ENCODE measurements at places on chromosomes 2 and 18.

DNA sequence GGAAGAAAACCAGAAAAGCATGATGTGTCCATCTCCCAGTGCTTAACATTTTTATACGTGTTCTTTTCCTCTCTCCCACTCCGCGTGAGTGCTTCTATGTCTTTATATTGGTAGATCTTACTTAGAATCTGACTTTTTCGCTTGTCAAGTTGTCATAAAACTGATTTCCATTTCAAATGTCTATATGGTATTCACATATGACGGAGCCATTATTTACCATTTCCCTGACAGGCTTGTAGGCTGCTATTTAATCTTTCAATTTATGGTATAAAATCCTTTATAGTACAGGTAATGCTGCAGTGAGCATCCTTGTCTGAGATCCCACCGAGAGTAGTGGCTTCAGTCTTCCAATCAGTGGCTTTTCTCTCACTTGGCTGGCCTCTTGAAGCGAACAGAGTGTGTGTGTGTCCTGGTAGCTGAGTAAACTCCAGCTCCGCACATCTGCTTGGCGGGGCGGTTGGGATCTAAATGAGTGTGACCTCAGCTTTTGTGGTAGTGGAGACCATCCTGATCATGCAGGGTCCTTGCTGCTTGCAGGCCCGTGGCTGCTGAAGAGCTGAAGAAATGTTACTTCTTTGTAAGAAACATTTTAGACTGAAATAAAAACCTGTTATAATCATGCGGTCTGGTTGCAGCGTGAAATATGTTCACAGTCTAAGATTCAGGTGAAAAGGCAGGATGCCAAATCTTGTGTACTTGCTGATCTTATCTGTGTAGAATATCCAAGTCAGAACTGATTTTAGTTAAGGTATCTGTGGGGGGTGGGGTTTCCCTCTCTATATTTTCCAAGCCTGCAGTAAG is 40.2 kb downstream of the INPP4A start:
- DNase-seq: no peak

DNA sequence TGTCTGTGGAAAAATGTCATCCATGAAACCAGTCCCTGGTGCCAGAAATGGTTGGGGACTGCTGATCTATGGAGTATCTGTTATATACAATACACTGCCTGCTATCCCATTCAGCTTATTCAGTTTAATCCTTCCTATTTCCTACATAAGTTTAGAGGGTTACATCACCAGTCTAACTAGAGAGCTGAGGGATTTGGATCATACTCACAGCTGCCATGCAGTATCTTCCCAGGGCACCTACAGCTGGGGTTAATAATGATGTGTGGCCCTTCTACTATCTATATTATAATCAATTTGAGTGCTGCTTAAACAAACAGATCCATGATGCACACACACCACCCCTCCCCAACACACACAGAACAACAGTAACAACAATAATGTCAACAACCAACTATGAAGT is 524.0 kb downstream of the LRRTM4 start:
- no peak for DNase-seq

DNA sequence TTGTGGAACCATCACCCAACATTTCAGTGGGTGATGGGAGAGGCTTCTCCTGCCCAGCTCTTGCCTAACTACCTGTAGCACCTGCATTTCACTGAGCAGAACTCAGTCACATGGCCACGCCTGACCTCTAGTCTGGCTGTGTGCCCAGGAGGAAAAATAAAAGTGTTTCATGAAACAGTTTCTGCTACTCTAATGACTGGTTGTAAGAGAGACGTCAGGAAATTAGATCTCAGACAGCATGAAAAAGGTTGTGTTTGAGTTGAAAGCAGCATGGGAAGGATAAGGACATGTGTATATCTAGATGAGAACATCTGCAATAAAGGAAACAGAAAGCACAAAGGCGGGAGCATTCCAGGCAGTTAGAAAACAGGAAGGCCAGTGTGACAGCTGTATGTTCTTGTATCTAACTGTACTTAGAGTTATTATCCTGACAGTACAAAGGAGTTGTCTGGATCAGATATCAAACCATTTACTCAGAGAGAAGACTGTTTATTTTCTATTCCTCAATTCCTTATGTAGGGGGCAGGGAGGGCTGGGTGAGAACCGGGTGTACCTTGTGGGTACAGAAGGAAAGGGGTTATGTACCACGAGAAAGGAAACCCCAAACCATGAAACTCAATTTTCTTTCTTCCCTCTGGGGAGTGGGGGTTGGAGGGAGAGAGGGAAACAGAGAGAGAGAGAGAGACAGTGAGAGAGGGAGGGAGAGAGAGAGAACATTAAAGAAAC is 307.4 kb upstream of the VWC2L start:
- no peak for DNase-seq

GRCh38 chr18:76528477-76529432 is 33.7 kb upstream of the ZNF516 start:
- peak; percentile 34 for DNase-seq

DNA sequence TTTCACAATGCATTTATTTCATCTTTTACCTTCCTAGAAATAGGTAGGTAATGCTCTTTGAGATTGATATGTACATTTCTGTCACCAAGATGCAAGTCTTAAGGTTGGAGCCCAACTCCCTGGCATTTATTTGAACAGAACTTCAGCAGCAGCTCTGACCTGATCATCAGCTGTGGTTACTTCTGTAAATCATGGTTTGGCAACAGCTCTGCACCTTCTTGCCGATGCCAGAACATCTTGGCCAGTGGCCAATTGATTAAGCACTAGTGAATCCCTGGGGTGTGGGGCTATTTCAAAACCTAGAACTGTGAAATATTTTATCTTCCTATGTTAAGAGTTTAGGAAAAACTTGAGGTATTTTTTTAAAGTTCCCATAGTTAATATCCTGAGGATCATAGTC is 124.8 kb upstream of the NYAP2 start:
- DNase-seq: peak; percentile 10

DNA sequence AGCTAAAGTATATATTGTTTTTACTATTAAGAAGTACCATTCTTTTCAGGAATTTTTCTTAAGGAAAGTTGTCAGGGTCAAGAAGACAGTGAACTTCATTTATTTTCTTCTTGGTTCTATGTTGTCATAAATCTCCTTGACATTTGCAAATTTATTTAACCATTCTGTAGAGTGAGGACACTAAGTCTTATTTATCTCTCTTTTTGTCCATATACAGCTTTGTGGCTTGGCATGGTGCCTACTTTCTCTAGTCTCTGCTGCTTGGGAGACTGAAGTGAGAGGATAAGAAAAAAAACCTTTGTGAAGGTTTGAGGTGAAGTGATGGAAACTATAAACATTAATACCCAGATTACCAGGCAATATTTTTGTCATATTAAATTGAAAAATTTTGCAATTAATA is 1389.4 kb downstream of the SUCLG1 start:
- DNase-seq: no peak

DNA sequence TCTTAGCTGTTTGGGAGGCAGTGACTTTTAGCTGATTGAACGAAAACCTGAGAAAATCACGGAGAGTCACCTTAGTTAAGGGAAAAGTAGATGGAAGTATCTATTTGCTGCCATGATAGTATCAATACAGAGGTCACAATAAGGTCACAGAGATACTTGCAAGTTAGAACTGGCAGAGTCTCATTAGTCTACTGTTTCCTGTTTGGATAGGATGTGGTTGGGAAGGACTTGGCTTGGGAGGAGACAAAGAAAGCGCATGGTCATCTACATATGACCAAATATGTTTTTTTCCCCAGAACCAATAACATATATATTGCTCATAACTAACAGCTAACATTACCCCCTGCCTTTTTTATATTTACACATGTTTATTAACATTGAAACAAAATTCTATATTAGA is 78.4 kb upstream of the AQP4 start:
- DNase-seq: no peak

DNA sequence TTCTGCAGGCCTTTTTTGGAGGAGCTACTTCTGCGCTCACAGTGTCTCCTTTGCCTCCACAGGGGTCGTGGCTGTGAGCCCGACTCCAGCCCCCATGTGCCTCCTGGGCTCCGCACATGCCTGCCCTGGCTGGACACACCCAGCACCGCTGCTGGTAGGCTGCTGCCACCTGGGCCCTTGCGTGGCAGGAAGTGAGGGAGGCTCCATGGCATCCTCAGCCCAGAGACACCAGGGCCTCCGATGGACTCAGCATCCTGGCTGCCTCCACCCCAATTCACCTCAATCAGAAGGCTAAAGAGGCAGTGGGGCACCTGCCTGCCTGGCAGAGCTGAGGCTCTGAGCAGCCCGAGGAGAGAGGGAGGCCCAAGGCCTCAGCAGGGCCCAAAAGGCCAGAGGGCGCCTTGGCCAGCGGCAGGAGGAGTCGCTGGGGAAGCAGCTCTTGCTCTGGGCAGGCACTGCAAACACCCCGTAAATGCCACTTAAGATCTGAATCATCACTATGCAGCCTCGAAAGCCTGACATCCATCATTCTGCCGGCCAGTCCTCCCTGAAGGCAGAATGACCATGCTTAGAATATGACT is 68.3 kb upstream of the OTOS start:
- DNase-seq: no peak

GRCh38 chr2:237154884-237155851 is 69.5 kb downstream of the COPS8 start:
- DNase-seq: peak; percentile 42

- DNase-seq: no peak
Observed at GRCh38 chr2:130996691-130997090, 96.6 kb downstream of the FAM168B start.

DNA sequence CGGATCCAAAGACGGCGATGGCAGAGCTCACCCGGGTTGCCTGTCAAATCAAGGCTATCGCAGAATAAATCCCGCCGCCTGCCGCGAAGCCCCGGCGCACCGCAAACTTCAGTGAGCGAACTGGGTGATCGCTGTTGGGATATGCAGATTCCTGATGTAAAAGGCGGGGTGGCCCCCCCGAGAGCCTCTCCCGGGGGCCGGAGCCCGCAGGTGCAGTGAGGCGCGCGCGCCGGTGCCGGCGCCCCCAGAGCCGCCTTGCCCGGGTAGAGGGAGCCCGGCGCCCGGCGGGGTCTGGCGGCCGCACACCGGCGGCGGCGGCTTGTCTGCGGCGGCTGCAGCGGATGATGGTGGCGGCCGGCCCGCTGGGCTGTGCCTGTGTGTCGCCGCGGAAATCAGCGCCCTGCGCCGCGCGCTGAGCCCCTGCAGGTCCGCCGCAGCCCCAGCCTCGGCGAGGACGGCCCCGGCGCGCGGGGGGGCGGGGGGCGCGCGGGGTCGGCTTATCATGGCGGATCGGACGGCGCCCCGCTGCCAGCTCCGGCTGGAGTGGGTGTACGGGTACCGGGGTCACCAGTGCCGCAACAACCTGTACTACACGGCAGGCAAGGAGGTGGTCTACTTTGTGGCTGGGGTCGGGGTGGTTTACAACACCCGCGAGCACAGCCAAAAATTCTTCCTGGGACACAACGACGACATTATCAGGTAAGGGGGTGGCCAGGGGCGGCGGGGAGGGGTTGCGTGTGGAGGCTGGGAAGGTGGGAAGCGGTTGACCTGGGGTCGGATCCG is 1.3 kb downstream of the EML6 start:
- peak; percentile 34 for DNase-seq

- no peak for DNase-seq
Observed at GRCh38 chr2:190469771-190470170, 61.6 kb downstream of the MFSD6 start.

DNA sequence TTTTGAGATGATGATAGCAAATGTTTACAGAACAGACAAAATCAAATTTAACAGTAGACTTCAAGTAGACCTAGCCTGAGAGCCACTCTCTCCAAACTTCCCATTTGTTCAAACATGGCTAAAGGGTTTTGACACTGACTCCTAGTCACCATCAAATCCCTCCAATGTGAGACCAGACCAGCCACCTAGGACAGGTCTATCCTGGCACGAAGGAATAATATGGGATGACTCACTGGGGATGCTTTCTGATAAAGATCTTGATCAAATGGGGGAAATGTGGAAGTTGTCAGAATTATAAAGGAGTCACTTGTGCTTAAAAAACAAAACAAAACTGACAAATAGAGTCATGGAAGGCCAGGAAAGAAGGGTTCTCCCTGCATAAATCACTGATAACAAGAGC is 95.7 kb downstream of the EDAR start:
- no peak for DNase-seq

- DNase-seq: no peak
Observed at GRCh38 chr2:194346193-194346592, 1310.8 kb upstream of the SLC39A10 start.

GRCh38 chr18:79918615-79919011 is 32.8 kb downstream of the SLC66A2 start:
- DNase-seq: no peak

DNA sequence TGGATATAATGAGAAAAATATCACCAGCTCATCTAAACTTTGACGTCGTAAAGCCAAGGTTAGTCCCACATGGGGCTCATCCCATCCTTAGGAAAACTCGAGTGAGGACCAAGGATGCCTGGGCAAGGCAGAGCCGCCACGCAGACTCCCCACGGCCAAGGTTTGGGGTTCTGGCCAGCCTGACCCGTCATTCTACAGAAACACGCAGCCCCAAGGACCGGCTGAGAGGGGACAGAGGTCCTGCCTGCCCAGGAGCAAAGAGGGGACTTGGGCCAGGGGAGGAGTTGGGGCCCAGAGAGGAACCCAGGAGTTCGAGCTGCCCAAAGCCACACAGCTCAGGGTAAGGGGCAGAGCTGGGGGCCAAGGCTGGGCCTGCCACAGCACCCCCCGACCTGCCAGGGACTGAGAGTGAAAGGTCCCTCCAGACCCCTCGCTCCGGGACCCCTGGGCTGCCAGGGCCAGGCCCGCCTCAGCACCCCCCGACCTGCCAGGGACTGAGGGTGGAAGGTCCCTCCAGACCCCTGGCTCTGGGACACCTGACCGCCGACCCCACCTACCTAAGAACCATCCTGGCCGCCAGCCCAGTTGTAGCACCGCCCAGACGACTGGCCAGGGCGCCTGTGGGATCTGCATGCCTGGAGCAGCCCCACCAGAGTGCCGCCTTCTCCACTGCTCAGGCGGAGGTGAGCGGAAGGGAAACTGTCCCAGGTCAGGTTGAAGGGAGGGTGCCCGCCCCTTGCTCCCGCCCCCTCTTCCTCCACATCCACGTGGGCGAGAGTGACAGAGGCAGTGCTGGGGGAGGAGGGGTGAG is at the start of gene PDCD1:
Gene PDCD1, minus strand, starts transcription at position 689 of the 811 bp plus-strand sequence. Its CDS starts 56 bp downstream, at position 633.
- peak; percentile 77 for DNase-seq

GRCh38 chr2:38149531-38149930 is 73.6 kb upstream of the CYP1B1 start:
- no peak for DNase-seq

DNA sequence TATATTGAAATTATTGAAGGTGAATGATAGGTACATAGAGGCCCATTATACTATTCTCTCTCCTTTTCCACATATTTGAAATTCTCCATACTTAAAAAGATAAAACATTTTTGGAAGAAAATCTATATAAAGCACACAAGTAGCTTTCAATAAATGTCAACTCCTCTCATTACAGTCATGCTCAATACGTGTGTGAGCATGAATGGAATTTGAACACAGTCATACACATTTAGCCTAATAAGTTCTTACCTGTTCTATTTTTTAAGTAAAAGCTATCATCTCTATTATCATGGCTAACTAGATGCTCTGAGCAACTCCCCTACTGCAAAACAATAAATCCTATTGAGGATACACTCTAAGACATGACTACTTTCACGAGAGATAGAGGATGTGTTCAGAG is 41.9 kb upstream of the SPATS2L start:
- no peak for DNase-seq
